ENCODE measurements at places on chromosomes 16 and 17. TPM values are rescaled to one million over a fixed set of nuclear protein-coding genes. Genes with fewer than 3 reads are reported as not detected.

DNA sequence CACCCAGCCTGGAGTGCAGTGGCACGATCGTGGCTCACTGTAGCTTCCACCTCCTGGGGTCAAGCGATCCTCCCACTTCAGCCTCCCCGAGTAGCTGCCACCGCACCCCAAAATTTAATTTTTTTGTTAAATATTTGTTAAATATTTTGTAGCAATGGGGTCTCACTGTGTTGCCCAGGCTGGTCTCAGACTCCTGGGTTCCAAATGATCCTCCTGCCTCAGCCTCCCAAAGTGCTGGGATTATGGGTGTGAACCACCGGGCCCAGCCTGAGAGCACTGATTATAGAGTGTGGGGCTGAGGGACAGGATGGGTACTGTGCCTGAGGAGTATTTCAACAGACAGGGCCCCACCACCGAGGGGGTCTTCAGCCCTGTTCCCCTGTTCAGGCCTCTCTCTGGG is 35.6 kb downstream of the TPSG1 start:
- no peak for DNase-seq

GRCh38 chr17:19706791-19707727 is 9.3 kb downstream of the SLC47A2 start:
- no peak for DNase-seq

DNA sequence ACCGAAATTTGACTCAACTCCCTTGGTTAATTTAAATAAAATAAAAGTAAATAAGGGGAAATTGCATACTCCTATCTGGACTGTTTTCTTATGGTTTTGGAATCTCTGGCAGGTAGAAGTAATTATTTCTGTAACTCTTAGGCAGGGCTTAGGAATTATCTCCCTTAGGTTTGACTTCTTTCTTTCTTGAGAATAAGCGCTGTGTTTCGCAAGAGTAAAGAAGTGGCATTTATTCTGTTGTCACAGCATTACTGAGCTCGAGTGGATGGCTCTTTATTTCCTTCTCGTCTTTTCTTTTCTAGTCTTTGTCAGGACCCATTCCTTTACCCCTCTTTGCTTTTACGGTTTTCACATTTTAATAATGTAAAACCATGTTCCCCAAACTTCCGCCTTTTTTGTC is 633.2 kb downstream of the WWOX start:
- no peak for DNase-seq

- no peak for DNase-seq
Observed at GRCh38 chr16:12120982-12121652, 144.6 kb downstream of the SNX29 start.

- no peak for DNase-seq
Observed at GRCh38 chr17:14304773-14305517, 4.1 kb downstream of the HS3ST3B1 start.

- no peak for DNase-seq
Observed at GRCh38 chr17:41429667-41430066, 5.3 kb upstream of the KRT37 start.

DNA sequence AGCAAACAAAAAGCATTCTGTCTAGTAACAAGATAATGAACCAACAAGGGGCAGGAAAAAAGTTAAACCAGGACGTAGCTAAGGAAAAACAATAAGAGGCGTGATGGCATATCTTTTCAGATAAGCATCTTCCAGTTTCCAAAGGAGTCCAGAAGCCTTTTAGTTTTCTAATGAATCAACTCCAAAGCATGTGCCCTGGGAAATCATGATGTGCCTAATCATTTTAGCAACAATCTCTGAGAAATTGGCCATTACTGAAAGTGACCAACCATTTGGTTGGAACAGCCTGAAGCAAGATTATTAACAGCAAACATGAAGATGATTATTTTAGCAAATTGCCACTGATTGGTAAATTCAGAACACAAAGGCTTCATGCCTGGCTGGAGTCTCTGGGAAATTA is 440.9 kb upstream of the MAF start:
- DNase-seq = no peak

DNA sequence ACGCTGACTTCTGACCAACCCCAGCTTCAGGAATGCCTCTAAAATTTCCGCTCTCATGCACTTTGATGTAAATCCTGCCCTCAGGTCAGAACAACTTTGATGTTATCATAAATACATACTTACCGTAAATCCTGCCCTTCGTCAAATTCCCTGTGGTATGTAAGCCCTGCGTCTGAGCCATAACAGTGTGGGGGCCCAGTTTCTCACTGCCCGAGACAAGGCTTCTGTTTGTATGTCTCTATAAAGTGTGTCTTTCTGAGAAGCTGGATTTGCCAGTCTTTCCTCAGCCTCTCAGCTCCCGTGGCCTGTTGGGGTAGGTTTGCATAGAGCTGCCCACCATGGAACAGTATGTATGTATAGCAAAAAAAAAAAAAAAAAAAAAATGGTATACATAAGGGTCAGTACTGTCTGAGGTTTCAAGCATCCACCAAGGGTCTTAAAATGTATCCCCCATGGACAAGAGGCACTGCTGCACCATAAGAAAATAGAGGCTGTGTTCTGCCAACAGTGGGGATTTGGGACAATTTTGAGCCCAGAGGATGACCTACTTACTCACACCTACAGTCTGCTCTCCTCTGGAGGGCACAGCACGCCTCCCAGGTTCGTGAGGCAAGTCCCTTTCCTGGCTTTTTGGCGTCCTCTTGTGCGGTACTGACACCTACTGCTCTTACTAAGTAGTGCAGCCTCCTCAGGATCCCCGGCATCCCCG is 17.5 kb downstream of the PRMT7 start:
- peak; percentile 86 for DNase-seq

GRCh38 chr17:19387921-19388521 is 1.0 kb upstream of the MFAP4 start:
- no peak for DNase-seq

The GAST gene
- total RNA-seq = not detected

The DNASE1L2 gene
- 1.3 TPM for total RNA-seq

The TP53I13 gene
- total RNA-seq = 71.5 TPM

The ADAD2 gene
- 0.11 TPM for total RNA-seq

The SAMD14 gene
- not detected for total RNA-seq
